GM04504 (cell line): ENCODE measurements at places on chromosomes 12 and 14.

DNA sequence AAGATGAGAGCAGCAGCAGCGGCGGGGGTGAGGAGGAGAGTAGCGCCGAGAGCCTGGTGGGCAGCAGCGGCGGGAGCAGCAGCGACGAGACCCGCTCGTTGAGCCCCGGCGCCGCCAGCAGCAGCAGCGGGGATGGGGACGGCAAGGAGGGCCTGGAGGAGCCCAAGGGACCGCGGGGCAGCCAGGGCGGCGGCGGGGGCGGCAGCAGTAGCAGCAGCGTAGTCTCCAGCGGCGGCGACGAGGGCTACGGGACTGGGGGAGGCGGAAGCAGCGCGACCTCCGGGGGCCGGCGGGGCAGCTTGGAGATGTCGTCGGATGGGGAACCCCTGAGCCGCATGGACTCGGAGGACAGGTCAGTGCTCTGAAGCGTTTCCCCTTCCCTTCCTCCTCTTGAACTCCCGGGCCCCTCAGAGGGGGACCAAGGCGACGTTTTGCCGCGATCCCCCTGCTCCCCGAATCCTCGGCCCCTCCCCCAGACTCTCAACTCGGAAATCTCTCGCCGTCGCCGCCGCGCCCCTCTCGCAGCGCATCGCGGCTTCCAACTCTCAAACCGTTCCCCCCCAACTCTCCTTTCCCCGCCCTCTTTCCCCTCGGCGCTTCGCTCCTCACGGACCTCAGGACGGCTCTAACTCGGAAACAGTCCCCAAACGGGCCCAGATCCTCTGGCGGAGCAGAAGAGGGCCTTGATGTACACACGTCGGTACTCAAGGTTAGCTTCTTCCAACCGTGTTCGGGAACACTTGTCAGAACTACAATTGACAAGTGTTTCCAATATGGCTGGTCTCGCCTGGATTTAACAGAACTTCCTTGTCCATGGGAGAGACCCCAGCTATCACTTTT, 947 bp downstream of the AEBP2 start:
- no peak for DNase-seq

DNA sequence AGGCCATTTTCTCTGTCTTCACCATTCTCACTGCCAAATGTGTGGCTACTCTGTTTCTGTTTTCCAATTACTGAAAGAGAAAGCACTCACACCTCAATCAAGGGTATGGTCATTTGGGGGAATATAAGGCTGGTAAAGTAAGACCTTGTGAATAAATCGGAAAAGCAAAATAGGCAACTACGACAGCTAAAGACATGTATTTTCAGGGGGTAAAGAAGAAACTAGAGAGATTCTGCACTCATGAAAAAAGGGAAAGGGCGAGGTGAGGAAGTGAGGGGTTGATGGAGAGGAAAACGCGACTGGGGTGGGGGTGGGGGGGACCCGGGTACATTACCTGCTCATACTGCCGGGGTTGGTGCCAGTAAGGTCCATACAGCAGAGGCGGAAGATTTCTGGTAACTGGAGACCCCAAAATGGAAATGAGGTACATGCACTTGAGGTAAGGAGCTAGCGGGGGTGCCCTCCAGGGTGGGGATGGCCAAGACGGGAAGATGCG, 19.3 kb downstream of the CHD8 start:
- no peak for DNase-seq

DNA sequence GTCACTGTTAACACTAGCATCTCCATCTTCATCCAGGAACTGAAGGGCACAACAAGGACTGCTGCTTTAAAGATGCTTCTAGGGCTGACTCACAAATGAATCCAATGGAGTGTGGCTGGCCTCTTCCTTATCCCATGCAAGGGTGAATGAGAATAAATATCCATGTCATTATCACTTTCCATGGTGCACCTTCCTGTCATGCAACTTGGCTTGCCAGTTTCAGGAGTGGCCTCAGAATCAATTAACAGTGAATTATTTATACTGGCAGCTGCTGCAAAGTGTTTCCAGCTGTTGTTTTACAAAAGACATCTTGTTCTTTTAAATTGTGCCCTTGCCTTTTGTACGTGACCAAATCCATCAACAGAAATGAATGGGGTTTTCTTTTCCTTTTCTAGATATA, 499.3 kb upstream of the TMEM132C start:
- no peak for DNase-seq

- no peak for DNase-seq
These were observed 679 bp downstream of the BDKRB2 start for GRCh38 chr14:96205059-96205977.

- DNase-seq, result no peak
These were observed 168.6 kb downstream of the ALX1 start for GRCh38 chr12:85448548-85449139.

GRCh38 chr12:57483466-57483865, 3.8 kb upstream of the ARHGAP9 start:
- DNase-seq, result no peak

DNA sequence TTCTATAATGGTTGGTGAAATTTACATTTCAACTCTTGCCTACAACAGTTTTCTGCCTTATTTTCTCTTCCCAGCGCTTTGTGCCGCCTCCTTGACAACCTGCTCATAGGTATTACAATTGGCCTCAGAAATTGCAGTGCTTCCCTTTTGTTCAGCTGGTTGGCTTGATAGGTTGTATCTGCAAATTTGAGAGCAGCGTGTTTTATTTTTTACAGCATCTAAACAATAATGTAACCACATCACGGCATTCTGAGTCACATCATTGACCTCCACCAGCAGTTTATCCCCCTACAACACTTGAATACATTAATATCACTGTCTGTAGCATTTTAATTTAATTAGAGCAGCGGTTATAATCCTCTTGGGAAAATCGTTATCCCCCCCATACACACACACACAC, 99.4 kb downstream of the ETV6 start:
- no peak for DNase-seq

GRCh38 chr12:11885261-11886038, 185.3 kb upstream of the BCL2L14 start:
- no peak for DNase-seq

GRCh38 chr12:47698631-47699030, 7.2 kb downstream of the RPAP3 start:
- no peak for DNase-seq

DNA sequence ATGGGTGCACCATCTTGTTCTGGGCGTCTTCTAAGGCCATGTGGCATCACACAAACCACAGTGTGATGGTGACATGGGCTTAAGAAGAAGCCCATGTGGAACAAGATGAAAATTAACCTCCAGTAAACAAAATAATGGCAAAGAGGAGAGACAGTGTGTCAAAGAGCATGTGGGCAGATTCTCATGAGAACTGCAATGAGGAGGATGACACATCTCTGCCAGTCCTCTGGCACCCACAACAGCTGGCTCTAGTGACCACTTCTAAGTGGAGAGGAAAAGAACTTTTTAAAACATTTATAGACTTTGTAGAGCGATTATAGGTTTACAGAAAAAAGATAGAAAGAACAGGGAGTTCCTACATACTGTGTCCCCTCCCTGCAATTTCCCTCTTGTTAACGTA, 401.4 kb downstream of the ATP23 start:
- no peak for DNase-seq

- DNase-seq, result peak; percentile 33
These were observed 37.2 kb downstream of the ATP2B1 start for GRCh38 chr12:89671469-89671868.

DNA sequence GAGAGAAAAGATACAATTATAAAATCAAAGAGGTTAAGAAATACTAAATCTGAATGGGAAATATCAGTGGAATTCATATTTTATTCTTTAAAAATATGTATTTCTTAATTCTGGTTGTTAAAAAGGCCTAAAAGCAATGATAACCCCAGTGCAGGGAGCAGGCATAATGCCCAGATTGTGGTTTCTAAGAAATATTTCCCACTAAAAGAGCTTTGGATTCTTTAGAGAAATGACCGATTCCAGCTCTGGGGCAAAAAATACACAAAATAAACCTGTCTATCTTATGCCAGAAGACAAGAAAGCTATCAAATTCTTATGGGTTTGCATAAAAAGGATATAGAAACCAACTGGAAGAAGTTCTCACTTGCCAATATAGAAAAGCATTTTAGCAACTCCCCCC, 71.6 kb downstream of the PDE6H start:
- DNase-seq, result peak; percentile 31

DNA sequence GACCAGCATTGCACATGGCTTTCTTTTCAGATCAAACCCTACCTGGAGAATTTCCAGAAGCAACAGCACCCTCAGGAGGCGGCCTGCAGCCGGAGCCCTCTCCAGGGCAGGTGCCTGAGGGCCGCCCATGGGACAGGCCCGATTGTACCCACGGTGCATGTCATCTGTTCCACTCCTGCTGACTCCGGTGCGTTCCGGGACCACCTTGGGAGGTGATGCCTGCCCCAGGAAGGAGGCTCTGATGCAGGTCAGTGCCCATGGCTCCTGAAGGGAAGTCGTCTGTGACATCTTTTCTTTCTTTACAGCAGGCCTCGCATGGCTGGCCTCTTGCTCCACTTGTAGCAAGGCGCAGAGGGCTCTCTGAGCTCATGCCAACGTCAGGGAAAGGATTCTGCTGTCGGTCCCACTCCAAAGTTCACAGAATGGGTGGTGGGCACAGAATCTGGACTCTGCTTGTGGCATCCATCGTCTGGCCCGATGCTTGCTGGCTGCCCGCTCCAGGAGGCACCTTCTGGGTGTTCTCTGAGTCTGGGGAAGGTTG, 160.7 kb upstream of the RTL1 start:
- no peak for DNase-seq

GRCh38 chr12:78293059-78293686, 462.5 kb downstream of the NAV3 start:
- no peak for DNase-seq

- DNase-seq, result no peak
These were observed 13.6 kb downstream of the VEZT start for GRCh38 chr12:95231190-95231589.

GRCh38 chr12:111692575-111693210, 6.8 kb downstream of the ACAD10 start:
- DNase-seq, result no peak

GRCh38 chr14:59882957-59883356, 12.4 kb upstream of the RTN1 start:
- no peak for DNase-seq

DNA sequence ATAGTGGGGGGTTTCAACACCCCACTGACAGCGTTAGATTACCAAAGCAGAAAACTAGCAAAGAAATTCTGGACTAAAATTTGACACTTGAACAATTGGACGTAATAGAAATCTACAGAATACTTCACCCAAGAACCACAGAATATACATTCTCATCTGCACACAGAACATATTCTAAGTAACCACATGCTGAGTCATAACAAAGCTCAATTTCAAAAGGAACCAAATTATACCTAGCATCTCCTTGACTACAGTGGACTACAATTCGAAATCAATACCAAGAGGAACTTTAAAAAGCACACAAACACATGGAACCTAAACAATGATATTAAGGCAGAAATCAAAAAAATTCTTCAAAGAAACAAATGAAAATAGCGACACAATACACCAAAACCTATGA, 871.6 kb upstream of the MDGA2 start:
- no peak for DNase-seq

- DNase-seq, result no peak
These were observed 14.5 kb downstream of the CYP46A1 start for GRCh38 chr14:99698642-99699041.

DNA sequence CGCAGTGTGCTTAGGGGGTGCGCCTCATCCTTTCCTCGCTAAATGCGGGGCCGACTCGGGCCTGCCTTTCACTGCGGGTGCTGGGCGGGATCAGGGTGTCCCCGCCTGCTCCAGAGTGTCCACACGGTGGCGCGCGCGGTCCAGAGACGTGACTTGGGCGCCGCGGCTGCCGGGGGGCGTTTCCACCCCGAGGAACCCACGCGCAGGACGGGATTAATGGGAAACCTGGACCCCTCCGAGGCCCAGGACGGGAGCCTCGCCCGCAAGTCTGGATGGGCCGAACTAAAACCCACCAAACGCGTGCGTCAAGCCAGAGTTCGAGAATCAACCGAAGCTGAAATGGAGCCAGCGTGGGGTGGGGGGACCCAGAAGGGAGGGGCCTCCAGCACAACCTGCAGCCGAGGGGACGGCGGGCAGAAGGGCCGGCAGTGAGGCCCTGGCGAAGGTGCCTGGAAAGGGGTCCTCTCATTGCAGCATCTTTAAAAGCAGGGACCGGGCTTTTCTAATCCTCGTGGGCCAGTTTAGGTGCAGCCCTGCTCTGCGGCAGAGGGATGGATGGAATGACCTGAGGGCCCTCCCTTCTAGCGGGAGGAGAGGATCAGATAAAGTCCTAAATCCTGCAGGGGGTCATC, 93.3 kb downstream of the NINJ2 start:
- peak; percentile 60 for DNase-seq

DNA sequence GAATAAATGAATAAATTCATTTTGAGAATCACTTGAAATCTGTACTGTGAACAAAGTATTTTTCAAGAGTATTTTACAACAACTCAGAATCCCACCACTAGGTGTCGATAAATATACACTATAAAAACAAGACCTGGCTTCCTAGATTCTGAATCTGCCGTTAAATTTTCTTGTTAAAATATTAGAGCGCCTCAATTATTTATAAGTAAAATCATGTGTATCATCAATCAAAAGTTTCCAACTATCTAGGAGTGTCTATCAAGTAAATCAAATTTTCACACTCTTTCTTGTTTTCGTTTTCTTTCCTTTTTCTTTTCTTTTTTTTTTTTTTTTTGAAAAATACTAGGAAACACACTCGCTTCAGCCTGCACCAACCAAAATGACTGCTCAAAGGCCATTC, 179.2 kb upstream of the DCN start:
- no peak for DNase-seq

- DNase-seq, result no peak
These were observed 25.1 kb downstream of the CCNK start for GRCh38 chr14:99506276-99506675.

- no peak for DNase-seq
These were observed 54.4 kb upstream of the BTG1 start for GRCh38 chr12:92199819-92200576.

- DNase-seq, result no peak
These were observed 211.6 kb downstream of the KIF26A start for GRCh38 chr14:104349950-104350349.

GRCh38 chr12:13116259-13116658, 12.8 kb upstream of the GSG1 start:
- DNase-seq, result no peak

DNA sequence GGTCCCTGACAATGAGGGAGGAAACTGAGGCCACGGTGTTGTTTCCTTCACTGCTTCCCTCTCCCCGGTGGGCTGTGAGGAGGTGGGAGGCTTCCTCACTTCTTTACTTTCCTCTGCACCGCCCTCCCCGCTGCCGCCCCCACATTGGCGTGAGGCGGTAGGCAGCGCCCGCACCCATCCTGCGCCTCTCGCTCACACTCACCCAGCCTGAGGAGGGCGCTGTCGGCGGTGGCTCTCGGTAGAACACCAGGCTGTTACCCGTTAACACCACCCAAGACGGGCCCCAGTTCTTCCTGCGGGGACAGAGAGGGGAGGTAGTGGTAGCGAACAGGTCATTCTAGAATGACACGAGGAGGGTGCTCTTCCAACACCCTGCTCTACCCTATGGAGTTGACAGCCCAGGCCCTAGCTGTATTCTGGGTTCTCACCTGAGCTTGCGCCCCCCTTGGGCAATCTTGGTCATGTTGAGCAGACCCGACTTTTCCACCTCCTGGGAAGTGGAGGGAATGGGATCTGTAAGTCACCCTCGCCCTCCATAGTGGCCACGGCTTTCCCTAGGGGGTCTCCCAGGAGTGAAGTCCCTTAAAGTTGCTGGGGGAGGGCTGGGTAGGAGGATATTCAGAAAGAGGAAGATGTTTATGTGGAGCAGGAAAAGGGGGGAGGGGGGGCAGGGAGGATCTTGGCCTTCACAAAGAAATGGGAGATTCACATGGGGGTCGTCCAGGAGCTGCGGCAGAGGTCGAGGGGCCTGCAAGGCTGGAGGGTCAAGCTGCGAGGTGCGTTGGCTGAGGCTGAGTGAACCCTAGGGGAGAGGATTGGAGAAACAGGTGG, 3.3 kb downstream of the ARHGAP9 start:
- DNase-seq, result no peak

GRCh38 chr12:13193505-13194231, 2.9 kb upstream of the EMP1 start:
- DNase-seq, result no peak
